Fibroblast of upper back skin (primary cell): ENCODE measurements at places on chromosomes 3 and 15.
A peak's percentile ranks its signal among the peaks of the same experiment; 100 is the strongest.

GRCh38 chr3:61808526-61808925 lies 247.2 kb downstream of the PTPRG start:
- DNase-seq: no peak

GRCh38 chr15:93035953-93036810 lies 52.8 kb downstream of the RGMA start:
- DNase-seq: peak; percentile 46

- DNase-seq: no peak
Observed at GRCh38 chr3:133940536-133940935, 44.9 kb upstream of the RAB6B start.

DNA sequence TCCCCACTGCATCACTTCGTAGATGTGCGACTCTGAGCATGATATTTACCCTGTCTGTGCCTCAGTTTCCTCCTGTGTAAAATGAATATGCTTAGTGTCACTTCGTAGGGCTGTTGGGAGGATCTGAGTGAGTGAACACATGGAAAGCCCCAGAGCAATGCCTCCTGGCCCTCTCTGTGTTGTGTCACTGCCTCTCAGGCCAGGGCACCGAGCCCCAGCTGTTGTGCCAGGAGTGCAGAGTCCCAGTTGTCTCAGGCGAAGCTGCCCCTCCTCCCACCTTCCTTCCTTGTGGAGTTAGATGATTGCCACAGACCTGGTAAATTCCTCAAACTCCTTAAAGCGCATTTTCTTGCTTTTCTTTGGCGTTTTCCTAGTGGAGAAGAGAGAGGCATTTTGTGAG lies 26.2 kb downstream of the EFCAB12 start:
- no peak for DNase-seq

DNA sequence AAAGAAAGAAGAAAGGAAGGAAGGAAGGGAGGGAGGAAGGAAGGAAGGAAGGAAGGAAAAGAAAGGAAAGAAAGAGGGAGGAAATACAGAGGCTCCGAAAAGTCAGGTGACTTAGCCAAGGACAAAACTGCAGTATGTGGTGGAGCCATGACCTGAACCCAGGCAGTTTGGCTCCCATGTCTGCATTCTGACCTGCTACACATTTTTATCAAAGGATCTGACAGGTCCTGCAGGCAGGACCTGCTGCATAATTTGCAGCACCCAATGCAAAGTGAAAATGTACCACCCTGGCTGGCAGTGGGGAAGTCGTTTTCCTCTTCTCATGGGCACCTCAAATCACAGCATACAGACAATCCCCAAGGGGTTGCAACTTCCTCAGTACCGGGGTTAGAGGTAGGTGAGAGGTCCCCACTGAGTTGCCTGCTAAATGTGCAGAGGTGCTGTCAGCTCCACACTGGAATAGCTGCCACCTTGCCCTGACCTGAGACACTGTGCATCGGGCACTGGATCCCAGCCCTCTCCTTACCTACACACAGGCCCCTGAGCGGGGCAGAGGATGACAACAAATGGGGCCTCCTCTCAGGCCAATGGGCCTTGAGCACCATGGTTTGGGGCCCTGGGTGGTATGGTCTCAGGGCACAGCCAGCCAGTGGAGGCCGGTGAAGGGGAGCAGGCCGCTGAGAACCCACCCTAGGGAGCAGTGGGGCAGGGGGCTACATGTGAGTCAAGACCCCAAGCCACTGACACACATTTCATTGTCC lies 175.1 kb downstream of the SHQ1 start:
- DNase-seq: no peak

DNA sequence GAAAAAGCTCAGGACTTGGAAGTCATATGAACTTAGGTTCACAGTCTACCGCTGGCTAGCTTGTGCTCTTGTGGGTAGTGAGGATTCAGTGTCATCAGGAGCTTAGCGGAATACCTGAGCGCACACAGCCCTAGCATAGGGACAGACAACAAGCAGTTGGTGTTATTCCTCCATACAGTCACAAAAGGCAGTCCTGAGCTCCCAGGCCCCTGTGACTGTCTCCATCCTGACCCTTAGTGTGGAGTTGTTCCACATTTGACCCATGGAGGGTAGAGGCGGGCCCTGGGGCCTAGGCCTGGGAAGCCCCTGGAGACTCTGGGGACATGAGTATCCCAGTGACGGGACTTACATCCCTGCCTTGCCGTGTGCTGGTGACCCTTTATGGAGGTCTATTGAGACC lies 131.5 kb upstream of the PLXNA1 start:
- DNase-seq: no peak

DNA sequence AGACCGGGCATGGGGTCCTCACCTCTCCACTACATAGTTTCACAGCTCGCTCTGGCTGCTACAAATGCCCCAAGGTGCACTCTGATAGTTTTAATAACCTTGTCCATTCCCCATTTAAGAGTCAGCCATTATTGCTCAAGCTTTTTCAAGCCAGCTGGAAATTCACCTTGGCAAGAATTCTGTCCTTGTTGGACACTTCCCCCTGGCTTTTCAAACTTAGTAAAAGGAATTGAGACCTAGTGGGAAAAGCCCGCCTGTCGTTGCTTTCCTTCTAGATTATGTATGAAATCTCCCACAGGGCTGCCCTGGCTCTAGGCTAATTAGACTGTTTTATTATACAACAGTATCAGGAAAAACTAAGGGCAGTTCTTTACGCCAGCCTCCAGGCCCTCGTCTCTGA lies 293.7 kb upstream of the GADL1 start:
- no peak for DNase-seq

GRCh38 chr3:64667138-64667537 lies 20.7 kb downstream of the ADAMTS9 start:
- peak; percentile 29 for DNase-seq

DNA sequence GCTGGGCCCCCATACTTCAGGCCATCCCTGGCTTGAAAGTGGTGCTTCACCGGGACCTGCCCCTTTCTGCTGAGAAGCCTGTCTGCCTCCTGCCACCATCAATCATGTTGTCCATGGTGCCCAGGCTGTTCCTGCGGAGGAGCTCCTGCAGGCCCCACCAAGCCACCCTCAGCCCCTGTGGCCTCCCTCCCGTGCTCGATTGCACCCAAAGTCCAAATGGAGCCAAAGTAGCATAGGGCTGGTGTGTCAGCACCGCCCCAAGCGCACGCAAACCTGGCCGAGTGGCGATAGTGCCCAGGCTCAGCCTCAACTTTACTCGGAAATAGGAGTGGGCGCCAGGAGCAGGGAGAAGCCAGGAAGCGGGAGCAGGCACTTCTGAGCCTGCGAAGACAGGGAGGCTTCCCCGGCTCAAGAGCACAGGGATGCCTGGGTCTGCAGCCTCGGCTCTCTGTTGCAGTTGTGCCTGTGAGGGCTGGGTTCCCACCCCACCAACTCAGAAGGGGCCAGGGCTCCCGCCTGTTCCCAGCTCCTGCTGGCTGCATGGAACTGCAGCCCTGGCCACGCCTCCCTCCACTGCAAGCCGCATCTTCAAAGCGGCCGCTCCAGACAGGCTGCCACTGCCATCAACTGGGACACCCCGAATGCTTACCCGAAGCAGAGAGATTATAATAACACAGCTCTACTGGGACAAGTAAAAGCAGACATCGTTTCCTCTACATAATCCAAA lies 203.0 kb downstream of the ARRDC4 start:
- no peak for DNase-seq

DNA sequence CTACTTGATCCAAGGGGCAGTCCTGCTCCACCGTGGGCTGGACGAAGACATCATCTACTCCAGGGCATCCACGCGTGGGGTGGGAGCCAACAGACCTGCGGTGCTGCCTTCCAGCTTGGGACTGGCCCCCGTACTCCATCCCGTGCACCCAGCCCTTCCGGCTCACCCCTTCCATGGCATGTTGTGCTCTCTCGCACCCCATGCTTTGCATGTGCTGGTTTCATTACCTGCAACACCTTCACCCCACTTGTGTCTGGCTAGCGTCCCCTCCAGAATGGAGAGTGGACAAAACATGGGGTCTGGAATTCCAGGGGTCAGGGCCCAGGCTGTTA lies 30.2 kb downstream of the SEMA7A start:
- no peak for DNase-seq

DNA sequence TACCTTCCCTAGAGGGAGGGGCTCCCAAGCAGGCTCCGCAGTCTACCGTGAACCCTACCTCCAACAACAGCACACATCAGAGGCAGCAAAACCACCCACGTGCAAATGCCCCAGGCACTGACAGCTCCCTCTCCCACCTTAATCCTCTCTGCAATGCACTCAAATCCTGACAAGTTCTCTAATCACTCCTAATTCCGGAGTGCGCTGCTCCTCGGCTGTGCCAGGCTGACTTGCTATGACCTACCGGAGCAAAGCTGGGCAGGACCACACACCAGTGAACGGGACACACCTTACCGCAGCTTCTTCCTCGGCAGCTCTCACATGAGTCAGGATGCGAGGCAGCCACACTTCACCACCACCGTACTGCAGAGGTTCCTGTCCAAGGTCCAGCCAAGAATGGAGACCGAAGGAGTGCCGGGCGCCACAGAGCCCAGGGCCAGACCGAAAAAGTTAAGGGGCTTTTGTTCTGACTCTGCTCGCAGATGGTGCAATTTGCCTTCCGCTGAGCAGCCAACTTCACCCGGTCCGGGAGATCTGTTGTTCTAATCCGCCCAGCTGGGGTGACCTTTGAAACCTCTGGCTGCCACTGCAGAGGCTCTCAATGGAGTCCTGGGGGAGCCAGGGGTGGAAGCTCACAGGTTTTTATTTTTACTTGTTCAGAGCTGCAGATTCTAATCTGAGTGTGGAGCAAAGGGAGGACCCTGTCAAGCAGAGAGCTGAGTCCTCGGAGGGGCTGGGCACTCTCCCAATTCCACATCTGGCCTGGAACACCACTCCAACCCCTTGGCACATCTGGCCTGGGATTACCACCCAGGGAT lies 84.4 kb downstream of the MYLK start:
- DNase-seq: peak; percentile 49

- peak; percentile 68 for DNase-seq
Observed at GRCh38 chr15:69854001-69854400, 243.7 kb downstream of the TLE3 start.

- DNase-seq: no peak
Observed at GRCh38 chr3:123405936-123406510, 42.9 kb downstream of the ADCY5 start.

GRCh38 chr15:101004500-101004899 lies 85.3 kb downstream of the LRRK1 start:
- DNase-seq: no peak

DNA sequence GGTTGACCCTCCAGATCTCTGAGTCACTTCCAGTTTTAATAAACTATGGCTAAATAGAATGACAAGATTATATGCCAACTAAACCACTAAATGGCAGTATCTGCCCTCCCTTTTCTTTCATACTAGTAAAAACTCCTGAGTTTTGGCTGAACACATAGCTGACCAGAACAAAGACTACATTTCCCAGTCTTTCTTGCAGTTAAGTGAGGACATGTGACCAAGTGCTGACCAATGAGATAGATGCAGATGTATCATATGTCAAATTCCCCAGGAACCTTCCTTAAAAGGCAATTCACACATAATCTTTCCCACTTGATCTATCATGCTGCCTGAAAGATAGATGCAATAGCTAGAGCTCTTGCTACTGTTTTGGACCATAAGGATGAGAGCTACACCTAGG lies 191.3 kb downstream of the SHOX2 start:
- DNase-seq: no peak

DNA sequence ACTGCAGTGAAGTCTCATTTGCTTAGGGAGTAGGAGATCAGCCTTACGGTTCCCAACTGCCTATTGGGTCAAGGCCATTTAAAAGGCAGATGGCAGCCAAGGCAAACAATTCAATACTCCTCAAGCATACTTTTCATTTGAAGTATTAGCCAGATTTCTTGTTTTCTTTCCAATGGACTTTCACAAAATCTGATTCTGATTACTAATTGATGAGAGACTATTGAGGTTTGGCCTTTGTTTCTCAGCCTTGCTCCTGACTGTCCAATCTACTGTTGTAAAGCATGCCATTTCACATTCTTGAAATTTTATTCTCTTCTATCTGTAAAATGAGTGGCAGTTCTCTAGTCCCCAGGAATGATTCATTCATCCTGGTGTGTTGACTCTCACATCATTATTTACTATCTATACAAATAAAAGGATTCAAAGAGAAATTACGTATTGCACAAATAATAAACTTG lies 166.2 kb upstream of the TGFBR2 start:
- peak; percentile 83 for DNase-seq

- peak; percentile 41 for DNase-seq
Observed at GRCh38 chr3:59654123-59654479, 604.3 kb upstream of the CFAP20DC start.

DNA sequence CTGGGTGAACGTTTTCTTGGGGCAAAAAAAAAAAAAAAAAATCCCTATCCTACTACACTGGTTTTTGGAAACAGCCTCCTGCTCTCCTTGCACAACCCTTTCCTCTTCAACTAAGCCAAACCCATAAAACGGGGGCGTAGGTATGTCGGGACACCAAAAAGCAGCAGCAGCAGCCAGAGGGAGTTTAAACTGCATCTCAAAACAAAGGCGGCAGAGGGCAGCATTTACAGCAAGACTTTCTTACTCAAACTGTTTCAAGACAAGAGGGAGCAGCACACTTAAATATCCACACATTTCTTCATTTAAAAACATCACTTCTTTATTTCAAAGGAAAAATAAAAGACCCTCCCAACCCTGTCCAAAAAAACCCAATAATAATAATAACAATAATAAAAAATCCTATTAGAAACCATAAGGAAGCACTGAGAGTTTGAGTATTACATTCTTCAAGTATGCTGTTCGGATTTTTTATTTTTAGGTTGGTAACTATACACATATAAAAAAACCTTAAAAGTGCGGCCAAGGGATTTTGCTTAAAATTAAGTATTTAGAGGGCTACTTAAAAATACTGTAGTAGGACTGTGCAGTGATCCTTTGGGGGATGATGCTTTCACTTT lies 43.9 kb upstream of the PLXND1 start:
- peak; percentile 77 for DNase-seq

DNA sequence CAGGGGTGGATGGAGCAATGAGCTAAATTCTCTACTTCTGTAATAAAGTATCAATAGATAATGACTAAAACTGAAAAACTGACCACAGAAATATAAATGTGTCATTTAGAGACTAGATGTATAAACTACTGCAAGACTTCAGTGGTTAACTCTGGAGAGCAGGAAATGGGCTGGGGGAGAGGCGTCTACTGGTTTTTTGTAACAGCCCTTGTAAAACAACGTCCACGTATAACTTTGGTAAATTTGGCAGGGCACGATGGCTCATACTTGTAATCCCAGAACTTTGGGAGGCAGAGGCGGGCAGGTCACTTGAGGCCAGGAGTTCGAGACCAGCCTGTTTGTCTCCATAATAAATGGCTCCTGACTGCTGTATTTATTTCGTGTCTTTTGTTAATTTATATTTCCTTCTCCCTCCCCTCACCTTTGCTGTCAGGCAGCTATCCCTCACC lies 12.5 kb downstream of the RAB27A start:
- DNase-seq: peak; percentile 28
